Activated CD4-positive, alpha-beta memory T cell treated with anti-CD3 and anti-CD28 coated beads, Interleukin-2, amount 10 ng/mL, durations not matched to agents 7 days and 5 days (primary cell): ENCODE measurements at places on chromosomes 3 and 15.
A peak's percentile ranks its signal among the peaks of the same experiment; 100 is the strongest.

- H3K27me3 ChIP-seq, result peaks cover 28% of the 10 kb centered on the region
- no peak overlapping the region for H3K27ac ChIP-seq
- no peak overlapping the region for H3K4me3 ChIP-seq
Measured at GRCh38 chr3:46090161-46090591, 62.9 kb upstream of the XCR1 start.

- no peak overlapping the region for H3K27ac ChIP-seq
- H3K27me3 ChIP-seq, result peaks cover 3% of the 10 kb centered on the region
- H3K4me1 ChIP-seq, result peaks cover 7% of the 10 kb centered on the region
- DNase-seq, result no peak
- H3K36me3 ChIP-seq, result peaks cover 3% of the 10 kb centered on the region
Measured at GRCh38 chr3:160141485-160142185, 83.6 kb upstream of the C3orf80 start.

DNA sequence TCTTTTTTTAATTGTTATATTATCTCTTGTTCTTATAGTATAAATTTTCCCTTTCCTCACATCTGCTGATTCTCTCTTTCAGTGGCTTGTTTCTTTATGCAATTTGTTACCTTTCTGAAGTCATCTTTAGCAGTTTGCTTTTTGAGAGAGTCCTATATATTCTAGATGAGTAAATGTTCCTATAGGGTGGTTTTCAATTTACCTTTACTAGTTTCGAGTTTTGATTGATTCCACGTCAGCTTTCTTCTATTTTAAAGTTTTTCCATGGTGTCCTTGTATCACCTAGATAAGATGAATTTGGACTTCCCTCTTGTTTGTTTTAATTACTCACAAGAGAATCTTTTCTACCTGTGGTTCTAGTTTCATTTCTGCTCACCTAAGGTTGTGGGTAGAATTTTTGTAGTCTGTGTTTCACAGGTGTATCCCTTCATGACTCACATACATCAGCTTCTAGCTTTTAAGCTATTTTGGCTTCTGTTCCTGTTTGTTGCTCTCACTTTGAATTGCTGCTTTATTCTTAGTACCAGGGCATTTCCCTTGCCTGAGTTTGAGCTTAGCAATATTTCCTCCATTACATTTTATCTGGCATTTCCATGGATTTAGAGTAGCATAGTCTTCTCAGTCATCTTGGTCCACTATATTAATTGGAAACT lies 6.4 kb downstream of the TEX9 start:
- H3K4me1 ChIP-seq, result no peaks in the 10 kb centered on the region
- DNase-seq, result no peak
- H3K27ac ChIP-seq, result no peak overlapping the region
- H3K4me3 ChIP-seq, result no peak overlapping the region
- H3K27me3 ChIP-seq, result peaks cover 16% of the 10 kb centered on the region

DNA sequence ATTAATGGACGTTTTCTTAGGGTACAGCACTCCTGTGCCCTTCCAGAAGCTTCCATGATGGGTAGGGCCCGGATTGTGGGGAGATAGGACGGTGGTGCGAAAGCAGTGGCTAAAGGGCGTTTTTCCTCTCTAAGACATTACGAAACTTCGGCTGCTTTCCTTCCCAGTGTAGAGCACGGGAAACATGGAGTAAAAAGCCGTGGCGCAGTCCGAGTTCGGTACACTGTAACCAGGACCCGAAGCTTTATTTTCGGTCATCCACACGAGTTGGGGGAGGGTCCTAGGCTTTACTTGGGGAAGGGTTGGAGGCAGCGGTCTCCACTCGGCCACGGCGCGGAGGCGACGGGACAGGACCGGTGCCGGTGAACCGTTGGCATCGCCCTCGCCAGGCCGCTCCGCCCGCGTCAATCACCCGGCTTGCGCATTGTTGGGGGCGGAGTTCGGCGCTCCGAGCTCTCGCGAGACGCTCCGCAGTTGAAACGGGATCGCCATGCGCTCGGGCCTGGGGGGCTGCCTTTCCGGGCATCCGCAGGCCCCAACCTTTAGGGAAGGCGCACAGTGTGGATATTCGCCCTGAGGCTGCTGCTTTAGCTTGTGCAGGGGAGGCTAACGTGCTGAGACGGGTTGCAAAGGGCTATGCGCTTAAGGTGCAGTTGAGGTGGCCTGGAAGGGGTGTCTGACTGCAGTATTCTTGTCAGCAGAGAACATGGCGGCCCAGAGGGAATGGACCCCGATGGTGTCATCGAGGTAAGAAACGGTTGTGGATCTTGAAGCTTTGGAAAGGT lies 546 bp downstream of the EIF4A2 start:
- peak; percentile 87 for DNase-seq
- H3K36me3 ChIP-seq, result peaks cover 64% of the 10 kb centered on the region
- peak overlapping the region; percentile 99 for H3K4me3 ChIP-seq
- H3K27ac ChIP-seq, result peak overlapping the region; percentile 100
- H3K27me3 ChIP-seq, result no peaks in the 10 kb centered on the region

DNA sequence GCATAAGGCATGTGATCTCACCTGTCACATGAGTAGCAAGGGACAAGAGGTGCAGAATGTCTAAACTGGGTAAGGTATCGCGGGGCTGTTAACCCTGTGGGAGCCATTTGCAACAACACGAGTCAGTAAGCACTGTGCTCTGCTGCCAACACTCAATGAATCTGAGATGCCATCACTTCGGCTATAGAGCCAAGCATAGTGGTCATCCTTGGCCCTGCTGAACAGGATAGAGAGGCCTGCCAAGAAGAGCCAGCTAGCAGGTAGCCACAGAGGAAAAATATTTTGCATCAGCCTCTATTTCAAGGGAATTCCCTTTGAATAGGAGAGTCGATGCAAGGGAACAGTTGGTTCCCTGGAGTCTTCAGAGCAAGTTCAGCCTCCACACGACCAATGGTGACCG lies 137.8 kb downstream of the NTRK3 start:
- H3K4me3 ChIP-seq, result no peak overlapping the region
- no peak overlapping the region for H3K27ac ChIP-seq
- no peak for DNase-seq
- H3K4me1 ChIP-seq, result no peaks in the 10 kb centered on the region

- peak overlapping the region; percentile 67 for H3K4me3 ChIP-seq
- H3K4me1 ChIP-seq, result peaks cover 9% of the 10 kb centered on the region
- no peak for DNase-seq
- H3K36me3 ChIP-seq, result no peaks in the 10 kb centered on the region
Measured at GRCh38 chr3:197001972-197002700, 27.5 kb downstream of the MELTF start.

DNA sequence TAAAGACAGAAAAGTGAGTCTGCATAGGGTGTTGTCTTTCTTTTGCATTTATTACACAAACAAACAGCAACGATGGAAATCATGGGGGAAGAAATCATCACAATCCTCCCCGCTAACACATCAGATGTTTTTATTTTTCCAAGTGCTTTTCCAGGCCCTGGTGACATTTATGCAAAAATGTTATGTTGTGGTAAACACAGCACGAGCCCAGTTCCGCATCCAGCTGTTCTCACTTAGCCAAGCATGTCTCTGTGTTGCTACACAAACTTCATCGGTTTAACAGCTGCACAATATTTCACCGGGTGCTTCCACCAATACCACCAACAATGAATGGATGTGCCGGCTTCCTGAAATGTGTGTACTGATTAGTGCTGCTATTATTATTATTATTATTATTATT lies 53.7 kb upstream of the ABHD17C start:
- H3K27me3 ChIP-seq, result peaks cover under 1% of the 10 kb centered on the region
- H3K36me3 ChIP-seq, result no peaks in the 10 kb centered on the region
- DNase-seq, result no peak
- no peak overlapping the region for H3K4me3 ChIP-seq
- no peak overlapping the region for H3K27ac ChIP-seq
- H3K4me1 ChIP-seq, result peaks cover 2% of the 10 kb centered on the region

GRCh38 chr3:133158686-133159085 lies 120.5 kb downstream of the TMEM108 start:
- no peak overlapping the region for H3K27ac ChIP-seq
- H3K4me3 ChIP-seq, result no peak overlapping the region
- no peak for DNase-seq
- peaks cover 2% of the 10 kb centered on the region for H3K27me3 ChIP-seq

DNA sequence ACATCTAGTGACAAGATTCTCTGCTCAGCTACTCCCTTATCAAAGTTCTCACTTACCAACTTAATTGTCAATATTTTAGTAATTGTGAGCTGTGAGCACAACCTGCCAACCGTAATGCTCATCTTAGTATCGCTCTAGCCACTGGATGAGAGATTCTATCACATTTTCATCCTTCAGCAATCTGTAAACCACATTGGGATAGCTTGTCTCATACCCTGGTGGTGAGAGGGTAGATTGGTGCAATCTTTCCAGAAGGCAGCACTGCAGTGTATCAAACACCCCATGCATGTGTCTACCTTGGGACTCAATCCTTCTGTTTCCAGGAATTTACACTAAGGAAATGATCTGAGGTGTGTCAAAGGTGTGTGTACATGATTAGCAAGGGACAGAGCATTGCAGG lies 18.9 kb upstream of the ATP8B4 start:
- no peak overlapping the region for H3K4me3 ChIP-seq
- H3K4me1 ChIP-seq, result peaks cover 44% of the 10 kb centered on the region
- H3K27me3 ChIP-seq, result no peaks in the 10 kb centered on the region
- no peak for DNase-seq

DNA sequence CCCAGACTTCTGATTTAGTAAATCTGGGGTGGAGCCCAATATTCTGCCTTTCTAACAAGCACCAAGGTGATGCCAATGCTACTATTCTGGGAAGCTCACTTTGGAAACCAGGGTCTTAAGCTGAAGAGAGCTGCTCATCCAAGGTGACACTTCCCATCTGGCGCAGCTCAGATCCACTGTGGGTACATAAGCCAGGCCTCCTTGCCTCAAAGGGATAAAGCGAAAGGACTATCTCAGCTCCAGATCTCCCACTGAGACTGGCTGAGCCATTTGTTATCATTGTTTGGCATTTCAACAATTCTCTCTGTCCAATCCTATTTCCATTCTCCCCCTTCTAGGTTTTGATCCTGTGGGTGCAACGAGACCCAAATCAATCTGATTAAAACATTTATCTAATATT lies 323.8 kb downstream of the GBE1 start:
- H3K4me3 ChIP-seq, result no peak overlapping the region
- H3K36me3 ChIP-seq, result no peaks in the 10 kb centered on the region
- no peaks in the 10 kb centered on the region for H3K27me3 ChIP-seq
- no peak for DNase-seq

DNA sequence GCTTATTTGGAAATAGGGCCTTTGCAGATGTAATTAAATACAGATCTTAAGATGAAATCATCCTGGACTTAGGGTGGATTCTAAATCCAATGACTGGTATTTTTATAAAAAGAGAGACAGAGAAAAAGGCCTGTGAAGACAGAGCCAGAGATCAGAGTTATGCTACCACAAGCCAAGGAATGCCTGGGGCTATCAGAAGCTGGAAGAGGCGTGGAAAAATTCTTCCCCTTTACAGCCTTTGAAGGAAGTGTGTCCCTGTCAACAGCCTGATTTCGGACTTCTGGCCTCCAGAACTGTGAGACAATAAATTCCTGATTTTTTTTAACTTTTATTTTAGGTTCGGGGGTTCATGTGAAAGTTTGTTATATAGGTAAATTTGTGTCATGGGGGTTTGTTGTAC lies 154.1 kb upstream of the CADPS start:
- H3K4me1 ChIP-seq, result no peaks in the 10 kb centered on the region
- no peak for DNase-seq
- H3K27me3 ChIP-seq, result no peaks in the 10 kb centered on the region
- no peaks in the 10 kb centered on the region for H3K36me3 ChIP-seq
- no peak overlapping the region for H3K4me3 ChIP-seq

- DNase-seq, result no peak
- H3K4me3 ChIP-seq, result no peak overlapping the region
- no peak overlapping the region for H3K27ac ChIP-seq
- no peaks in the 10 kb centered on the region for H3K4me1 ChIP-seq
- H3K27me3 ChIP-seq, result no peaks in the 10 kb centered on the region
Measured at GRCh38 chr15:29688506-29689286, 133.6 kb downstream of the TJP1 start.

DNA sequence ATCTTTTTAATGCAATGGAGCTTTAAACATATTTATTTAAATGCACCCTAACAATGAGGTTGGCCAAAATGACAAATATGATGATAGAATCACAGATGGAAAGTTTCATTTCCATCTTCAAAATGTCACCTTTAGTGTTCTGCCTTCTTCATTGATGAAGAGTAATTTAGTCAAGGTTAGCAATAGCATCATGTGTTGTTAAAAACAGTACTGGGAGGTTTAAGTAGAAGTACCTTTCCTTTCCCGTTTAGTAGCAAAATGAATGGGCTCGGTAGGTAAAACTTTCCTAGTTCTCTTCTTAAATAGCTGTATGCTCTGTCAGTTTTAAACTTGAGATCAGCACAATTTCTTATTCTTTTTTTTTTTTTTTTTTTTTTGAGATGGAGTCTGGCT lies 35.1 kb downstream of the EIF2AK4 start:
- DNase-seq, result no peak
- peaks cover 12% of the 10 kb centered on the region for H3K4me1 ChIP-seq
- H3K27ac ChIP-seq, result no peak overlapping the region
- peaks cover 43% of the 10 kb centered on the region for H3K36me3 ChIP-seq
- H3K27me3 ChIP-seq, result no peaks in the 10 kb centered on the region

DNA sequence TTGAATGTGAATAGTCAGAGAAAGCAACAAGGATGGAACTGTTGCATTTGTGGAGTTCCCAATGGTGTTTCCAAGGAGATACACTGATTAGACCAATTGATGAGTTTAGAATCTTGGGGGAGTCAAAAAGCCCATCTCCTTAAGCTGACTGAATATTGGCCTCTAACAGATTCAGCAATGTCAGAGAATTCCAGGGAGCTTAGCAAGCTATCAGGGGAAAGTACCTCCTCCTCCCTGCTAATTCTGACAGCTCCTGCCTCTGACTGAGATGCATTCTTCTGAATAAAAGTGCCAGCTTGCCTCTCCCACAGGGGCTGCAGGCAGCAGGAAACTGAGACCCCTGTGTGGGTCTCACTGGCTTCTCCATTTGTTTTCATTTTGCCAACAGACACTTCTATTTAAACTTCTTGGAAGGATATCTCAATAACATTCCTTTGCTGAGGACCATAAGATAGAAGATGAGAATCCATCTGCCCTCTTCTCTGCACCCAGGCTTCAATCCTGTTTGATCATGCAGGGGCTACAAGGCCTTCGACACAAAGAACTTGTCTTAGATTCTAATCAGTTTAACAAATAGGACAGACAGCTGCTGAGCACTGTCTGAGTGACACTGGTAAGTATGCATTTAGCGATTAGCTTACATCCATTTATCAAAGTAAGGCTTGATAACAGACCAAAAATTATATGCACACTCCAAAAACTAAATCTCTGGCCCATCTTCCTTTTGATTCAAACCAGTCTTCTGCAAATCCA lies 1080.8 kb downstream of the TUSC7 start:
- no peak overlapping the region for H3K27ac ChIP-seq
- H3K4me1 ChIP-seq, result no peaks in the 10 kb centered on the region
- no peak overlapping the region for H3K4me3 ChIP-seq
- no peaks in the 10 kb centered on the region for H3K36me3 ChIP-seq
- no peaks in the 10 kb centered on the region for H3K27me3 ChIP-seq
